Stimulated activated CD8-positive, alpha-beta memory T cell treated with anti-CD3 and anti-CD28 coated beads, Interleukin-4, amount 100 ng/mL, for 4 hours (primary cell): ENCODE measurements at places on chromosomes 16 and 17.

DNA sequence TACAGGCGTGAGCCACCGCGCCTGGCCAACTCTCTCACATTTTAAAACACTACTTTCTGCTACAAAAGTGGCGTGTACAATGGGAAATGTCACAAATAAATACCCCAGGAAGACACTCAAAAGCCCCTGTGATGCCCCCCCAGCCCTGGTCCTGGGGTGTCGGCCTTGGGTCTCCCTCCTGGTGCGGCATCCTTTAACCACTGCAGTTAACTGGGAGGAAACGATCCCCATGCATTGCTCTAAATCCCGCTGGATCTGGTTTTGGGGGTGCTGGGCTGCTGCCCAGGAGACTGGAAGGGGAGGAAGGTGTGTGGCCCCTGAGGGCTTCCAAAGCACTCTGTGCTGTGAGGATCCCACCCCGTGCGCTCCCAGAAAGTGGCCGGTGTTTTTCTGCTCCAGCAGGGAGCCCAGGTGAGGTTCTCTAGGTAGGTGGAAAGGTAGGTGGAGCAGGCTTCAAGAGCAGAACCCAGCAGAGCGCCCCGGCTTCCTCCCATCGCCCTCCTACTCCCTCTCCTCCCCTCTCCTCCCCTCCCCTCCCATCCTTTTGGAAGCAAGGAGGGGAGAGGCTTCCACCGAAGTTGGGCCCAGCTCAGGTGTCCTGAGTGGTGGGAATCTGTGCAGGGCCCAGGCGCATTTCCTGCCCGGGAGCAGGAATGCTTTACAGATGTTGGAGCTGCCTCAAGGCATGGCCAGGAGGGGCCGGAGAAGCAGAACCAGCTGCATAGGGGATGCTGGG lies 363.3 kb downstream of the SEC14L1 start:
- no peak for DNase-seq

DNA sequence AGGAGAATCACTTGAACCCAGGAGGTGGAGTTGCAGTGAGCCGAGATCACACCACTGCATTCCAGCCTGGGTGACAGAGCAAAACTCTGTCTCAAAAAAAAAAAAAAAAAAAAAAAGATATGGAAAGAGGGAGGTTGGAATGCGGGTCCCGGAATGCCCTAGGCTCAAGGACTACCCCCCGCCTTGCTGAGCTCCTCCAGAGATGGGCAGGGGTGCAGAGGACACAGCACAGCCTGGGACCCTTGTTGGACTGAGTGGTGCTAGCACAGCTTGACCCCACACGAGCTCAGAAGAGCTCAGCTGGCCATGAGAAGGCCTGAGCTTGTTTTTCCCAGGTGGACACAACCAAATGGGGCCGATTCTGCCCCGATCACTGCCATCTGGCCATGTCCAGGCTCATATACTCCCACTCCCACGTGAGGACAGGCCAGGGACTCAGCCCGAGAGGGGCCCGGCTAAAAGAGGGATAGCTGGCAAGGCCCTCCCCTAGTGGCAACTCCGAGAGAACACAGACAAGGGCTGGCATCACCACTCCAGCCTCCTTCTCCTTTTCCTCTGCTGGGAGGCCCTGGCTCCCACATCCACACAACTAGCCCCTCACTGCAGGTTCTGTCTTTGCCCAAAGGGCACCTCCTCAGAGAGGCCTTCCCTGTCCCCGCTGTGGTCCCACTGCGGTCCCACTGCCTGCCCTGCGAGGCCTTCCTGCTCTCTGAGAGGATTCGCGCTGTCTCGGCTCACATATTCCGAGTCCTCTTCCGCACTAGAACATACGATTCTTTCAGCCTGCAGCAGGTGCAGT lies 11.0 kb downstream of the SGCA start:
- DNase-seq: no peak

DNA sequence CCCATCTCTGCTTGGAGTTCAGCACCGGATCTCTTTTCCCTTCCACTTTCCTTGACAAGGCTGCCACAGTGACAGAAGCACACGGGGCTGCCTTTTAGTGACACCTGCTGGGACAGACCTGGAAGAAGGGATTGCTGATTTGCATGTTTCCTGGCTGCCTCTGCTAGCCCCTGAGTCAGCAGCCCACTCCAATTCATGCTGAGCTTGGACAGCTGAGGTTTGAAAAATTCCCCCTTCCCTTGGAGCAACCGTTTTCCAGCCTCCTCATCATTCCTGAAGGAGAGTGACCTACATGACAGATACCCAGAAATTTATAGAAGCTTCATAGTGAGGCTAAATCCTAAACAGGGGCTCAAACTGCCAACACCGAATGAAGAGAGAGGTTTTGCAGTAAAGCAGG lies 18.8 kb upstream of the RBL2 start:
- DNase-seq: no peak

DNA sequence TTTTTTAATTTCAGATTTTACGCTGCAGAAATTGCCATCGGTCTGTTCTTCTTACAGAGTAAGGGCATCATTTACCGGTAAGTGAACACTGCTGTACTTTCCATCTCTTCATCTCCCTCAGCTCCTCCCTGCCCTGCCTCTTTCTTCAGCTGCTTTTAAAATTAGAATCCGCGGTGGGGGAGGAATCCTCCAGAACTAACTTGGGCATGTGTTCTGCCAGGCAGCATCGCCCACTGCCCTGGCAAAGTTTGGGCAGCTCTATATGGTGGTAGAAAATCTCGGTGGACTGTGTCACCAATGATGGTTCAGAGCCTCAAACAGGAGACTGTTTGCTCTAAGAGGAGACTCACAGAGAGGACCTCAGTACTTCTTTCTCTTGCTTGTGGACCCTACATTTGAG lies 81.6 kb upstream of the CACNG3 start:
- DNase-seq: no peak

DNA sequence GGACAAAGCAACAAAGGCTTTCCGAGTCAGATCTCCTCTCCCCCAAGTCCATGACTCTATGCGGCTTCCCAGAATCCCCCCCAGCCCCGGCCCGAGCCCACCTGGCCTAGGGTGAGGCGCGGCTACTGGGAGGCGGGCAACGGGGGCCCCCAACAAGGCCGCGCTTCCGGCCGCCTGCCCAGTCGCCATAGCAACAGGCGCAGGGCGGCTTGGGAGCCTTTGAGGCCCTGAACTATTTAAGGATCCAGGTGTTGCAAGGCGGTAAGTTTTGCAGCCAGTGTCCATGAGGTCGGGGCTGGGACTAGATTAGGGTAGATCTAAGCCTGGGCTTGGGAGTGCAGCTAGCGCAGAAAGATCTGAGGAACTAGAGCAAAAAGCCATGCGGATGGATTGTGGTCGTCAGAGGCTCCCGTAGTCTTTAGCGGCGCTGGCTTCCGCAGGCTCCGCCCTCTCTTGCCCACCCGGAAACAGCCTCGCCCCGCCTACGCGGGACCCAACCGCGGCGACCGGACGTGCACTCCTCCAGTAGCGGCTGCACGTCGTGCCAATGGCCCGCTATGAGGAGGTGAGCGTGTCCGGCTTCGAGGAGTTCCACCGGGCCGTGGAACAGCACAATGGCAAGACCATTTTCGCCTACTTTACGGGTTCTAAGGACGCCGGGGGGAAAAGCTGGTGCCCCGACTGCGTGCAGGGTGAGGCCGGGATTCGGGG lies at the start of the genes KIAA0753 and TXNDC17:
Gene KIAA0753, minus strand, starts transcription at position 176 of the 711 bp plus-strand sequence. CDS start 5,608 bp downstream, outside the sequence.
Gene TXNDC17, plus strand, starts transcription at position 525 of the 711 bp plus-strand sequence. Its CDS starts 23 bp downstream, at position 548.
- DNase-seq: peak; percentile 83

DNA sequence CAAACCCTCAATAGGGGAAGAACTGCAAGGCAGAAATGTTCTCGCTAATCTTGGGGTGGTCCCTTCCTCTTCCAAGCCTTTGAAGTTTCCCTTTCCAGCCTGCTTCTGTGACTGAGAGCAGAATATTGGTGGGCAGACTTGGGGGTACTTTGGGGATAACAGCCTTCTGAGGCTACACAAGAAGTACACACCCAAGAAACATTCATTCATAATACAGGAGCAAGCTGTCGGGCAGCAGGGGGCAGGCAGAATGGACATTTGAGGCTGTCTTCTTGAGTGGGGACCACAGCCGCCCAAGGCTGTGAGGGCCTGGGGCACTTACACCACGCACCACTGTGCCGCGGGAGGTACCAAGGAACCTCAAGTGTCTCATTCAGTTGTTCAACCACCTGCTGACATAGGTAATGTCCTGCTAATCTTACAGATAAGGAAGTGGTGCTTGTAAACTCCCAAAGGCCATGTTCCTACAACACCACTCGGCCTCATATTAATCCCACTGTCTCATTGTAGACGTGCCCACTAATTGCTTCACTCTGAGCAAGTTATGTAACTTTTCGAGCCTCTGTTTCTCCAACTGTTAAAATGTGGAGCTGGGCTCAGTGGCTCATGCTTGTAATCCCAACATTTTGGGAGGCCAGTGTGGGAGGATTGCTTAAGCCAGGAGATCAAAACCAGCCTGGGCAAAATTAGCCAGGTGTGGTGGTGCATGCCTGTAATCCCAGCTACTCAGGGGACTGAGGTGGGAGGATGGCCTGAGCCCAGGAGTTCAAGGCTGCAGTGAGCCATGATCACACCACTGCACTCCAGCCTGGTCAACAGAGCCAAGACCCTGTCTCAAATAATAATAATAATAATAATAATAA lies 2.5 kb upstream of the MRPS23 start:
- no peak for DNase-seq

GRCh38 chr17:69761011-69761410 lies 314.0 kb upstream of the KCNJ16 start:
- no peak for DNase-seq

- DNase-seq: no peak
Measured at GRCh38 chr17:15441315-15441714, 26.1 kb downstream of the CDRT4 start.

DNA sequence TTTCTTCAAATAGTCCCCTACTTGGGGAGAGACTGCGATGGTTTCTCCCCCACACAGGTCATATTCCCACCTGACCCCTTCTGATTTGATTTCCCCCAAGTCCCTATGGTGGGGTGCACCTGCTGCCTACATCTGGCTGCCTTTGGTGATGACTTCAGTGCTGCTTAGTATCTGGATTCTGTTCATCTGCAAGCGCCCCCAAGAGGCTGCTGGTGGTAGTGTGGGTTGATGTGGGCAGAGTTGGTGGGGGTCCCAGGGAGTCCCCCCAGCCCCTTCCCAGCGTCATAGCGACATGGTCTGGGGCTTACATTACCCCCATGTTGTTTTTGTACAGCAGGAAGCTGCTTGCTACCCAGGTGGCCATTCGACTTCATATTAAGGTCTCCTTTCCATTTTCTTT lies 99.2 kb downstream of the NTN1 start:
- DNase-seq: no peak

- peak; percentile 79 for DNase-seq
Measured at GRCh38 chr16:24010440-24011089, 174.8 kb downstream of the PRKCB start.

- DNase-seq: no peak
Measured at GRCh38 chr16:55566432-55567175, at the start of gene CAPNS2. Gene CAPNS2 (plus strand): TSS chr16:55566684. CDS start chr16:55566757, 73 bp downstream.

DNA sequence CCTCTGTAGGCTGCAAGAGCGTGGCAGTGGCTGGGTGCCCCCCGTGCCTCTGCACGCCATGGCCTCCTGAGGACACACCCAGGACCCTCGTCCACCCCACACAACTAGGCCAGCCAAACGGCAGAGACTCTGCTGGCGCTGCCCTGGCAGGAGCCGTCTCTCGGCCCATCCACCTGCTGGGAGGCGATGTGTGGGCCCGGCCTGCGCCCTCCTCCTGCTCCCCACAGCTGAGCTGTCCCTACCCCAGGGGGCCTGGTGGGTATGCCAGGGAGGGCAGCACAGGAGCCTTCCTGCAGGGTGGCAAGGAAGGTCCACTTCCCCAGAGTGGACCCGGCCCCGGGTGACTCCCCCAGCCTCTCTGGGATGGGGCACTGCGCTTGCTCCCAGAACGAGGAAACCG lies 7.0 kb downstream of the RNF166 start:
- DNase-seq: no peak

DNA sequence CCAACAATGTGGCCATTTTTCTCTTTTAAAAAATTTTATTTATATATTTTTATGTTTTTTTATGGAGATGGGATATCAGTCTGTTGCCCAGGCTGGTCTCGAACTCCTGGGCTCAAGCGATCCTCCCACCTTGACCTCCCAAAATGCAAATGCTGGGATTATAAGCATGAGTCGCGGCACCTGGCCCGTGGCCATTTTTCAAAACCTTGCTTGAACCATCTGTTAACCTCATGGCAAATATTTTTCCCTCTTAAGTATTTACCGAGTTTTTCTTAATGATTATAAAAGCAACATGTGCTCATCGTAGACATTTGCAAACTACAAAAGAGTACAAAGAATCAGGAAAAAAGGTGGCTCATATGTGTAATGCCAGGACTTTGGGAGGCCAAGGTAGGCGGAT lies 127.6 kb downstream of the ABCC6 start:
- DNase-seq: no peak

DNA sequence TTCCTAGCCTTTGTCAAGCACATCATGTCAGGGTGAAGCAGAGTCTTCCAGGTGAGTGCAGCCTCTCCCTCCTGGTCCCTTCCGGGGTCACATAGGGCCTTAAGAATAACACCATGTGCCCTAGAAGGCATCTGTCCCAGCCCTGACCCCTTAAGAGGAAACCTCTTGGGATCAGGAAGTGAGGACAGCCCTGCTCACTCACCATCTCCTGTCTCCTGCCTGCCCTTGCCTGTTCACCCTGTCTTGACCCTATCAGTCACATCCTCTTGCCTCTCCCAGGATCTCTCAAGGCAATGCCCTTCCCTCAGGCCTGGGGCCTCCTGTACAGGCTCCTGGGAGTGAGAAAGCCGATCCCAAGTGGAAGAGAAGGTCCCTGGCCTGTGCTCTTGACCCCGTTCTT lies 13.9 kb downstream of the MYL4 start:
- DNase-seq: no peak
